LHCN-M2 (cell line): ENCODE measurements at places on chromosomes 4 and X. TPM values are rescaled to one million over a fixed set of nuclear protein-coding genes. Genes with fewer than 3 reads are reported as not detected.

FGA gene
- total RNA-seq = not detected in 2 replicates

MAGEE1 gene
- total RNA-seq = 1.8 and 2.1 TPM in 2 replicates

GPR50 gene
- not detected in 2 replicates for total RNA-seq

ARHGAP36 gene
- not detected in 2 replicates for total RNA-seq

ETDB gene
- total RNA-seq = not detected in 2 replicates

CXCR3 gene
- total RNA-seq = not detected in 2 replicates

TBC1D9 gene
- 20.3 and 22.9 TPM in 2 replicates for total RNA-seq

KCTD8 gene
- total RNA-seq = not detected in 2 replicates

GRCh38 chr4:147461161-147461560, 19.7 kb upstream of the EDNRA start:
- peak; percentile 41 for DNase-seq

DNA sequence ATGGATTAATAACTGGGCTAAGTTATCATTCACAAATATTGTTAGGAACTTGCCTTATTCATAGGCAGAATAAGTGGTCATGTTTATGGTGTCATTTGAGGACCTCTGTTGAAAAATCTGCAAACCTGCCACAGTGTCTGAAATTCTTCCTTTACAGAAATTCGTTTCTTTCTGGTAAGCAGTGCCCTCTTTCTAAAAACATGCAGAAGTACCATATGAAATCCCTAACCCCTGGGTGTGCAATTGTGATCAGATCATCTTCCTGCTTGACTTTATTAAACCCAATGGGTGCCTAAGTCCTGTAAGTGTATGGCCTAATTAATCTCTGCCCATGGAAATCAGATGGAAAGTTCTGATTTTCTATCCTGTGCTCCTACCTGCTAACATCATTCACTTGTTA, 4.4 kb upstream of the HTATSF1 start:
- DNase-seq = no peak

GRCh38 chr4:172048666-172049065, 235.5 kb downstream of the GALNTL6 start:
- no peak for DNase-seq

- DNase-seq = no peak
These were observed 29.0 kb downstream of the DDX60L start for GRCh38 chr4:168451331-168451730.

DNA sequence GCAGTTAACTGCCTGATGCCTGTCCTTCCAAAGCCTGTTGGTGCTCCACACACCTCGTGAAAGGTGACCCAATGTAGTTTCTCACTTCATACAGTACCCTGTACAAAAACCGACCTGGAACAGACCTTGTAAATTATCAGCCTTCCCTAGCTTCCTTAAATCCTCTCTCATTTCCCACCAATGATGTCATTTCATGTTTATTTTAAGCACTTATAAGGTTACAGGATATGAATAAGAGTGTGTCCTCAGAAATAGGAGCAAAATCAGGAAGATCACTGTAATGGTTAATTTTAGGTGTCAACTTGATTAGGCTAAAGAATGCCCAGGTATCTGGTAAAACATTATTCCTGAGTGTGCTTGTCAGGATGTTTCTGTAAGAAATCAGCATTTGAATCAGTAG, 44.7 kb downstream of the TMEM150C start:
- no peak for DNase-seq

DNA sequence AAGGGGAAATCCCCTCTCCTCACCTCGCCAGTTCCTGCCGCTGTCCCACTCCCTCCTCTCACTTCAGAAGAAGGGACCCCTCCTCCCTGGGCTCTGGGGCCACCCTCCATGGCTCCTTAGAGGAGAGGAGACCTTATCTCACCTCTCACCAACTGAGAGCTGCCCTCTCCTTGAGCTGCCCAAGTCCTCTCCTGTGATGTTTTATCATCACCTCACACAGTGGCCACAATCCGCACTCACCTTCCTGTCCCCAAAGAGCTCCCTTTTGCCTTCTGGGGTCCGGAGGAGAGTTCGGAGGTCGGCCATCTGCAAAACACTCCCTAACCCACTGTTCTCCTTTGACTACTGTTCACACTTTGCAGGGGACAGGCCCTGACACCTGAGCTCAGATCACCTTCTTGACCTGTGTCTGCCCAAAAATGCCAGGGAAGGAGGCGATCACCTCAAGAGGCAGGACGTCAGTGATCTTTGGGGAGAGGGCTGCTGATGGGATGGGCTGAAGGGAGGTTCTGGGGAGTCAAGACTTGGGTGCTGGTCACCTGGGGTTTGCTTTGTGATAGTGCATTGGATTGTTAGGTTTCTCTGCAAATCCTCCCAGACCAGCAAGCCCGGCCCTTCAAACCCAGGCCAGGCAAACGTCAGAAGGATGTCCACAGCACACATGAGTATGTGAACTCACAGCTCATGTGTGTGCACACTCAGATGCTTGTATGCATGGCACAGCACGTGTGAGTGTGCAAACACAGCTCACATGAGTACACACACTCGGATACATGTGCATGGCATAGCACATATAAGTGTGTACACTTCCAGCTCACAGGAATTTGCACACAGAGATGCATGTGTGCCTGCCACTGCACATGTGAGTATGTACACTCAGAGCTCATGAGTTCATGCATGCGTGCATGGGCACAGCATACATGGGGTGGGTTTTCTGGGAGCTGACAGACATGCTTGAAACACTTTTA, 41.8 kb downstream of the HTRA3 start:
- DNase-seq = no peak

DNA sequence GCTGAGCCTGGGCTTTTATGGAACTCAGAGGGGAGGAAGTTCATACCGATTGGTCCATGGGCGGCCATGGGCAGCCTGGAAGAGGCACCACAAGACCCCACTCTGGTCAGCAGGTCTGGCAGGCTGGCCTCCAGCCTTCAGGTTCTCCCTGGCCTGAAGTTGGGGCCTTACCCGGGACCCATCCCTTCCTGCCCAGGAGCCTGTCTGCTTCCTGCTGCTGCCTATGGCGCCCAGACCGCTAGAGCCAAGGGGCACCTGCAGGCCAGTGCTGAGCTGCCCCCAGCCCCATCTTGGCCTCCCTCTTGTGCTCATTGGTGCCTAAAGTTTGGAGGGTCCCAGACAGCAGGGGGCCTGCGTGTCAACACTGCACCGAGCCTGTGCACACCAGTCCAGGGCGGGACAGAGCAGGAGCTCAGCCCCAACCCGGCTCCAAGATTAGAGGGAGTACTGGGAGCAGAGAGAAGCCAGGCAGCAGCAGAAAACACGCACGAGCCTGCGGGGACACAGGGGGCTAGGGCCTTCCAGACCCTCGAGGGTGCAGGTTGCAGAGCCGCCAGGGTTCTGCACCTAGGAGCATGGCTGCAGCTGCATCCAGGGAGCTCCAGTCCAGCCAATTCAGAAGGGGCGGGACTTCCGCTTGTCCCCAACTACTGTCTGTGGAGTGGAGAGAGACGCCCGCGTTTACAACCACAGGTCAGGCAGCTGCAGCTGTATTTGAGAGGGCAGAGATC, 30.7 kb upstream of the ZNF280C start:
- no peak for DNase-seq

DNA sequence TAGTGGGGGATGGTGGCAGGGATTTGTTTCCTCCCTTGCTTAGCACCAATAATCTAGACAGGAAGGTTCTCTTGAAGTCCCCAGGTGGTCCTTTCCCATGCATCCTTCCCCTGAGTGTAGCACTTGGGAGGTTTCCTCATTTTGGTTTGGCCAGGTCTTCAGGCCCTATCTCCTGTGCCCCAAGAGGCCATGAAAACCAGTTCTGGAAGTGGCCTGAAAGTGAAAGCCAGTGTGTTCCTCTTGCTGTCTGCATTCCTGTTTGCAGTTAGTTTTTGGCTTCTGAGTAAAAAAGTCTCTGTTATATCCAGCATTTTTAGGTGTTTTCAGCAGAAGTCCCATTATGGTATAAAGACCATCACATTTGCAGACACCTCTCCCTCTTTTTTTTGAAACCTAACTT, 59.5 kb downstream of the MTM1 start:
- no peak for DNase-seq

GRCh38 chr4:80189581-80189955, 7.7 kb upstream of the PRDM8 start:
- DNase-seq = no peak

- DNase-seq = peak; percentile 65
These were observed 1.6 kb downstream of the SH3RF1 start for GRCh38 chr4:169268951-169269760.

DNA sequence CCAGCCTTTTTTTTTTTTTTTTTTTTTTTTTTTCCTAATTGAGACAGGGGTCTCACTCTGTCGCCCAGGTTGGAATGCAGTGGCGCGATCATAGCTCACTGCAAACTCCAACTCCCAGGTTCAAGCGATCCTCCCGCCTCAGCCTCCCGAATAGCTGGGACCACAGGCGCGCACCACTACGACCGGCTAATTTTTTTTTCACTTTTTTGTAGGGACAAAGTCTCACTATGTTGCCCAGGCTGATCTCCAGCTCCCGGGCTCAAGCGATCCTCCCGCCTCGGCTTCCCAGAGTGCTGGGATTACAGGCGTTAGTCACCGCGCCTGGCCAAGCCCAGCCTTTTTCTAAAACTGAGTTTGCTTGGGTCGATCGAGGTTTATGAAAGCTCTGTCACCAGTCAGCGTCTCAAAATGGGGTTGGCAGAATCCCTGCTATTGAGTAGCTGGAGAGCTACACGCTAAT, 1.3 kb upstream of the OTUD5 start:
- peak; percentile 61 for DNase-seq

- no peak for DNase-seq
These were observed 411.5 kb downstream of the IQCM start for GRCh38 chr4:149404143-149404542.

GRCh38 chr4:93431371-93431770, 397.2 kb upstream of the ATOH1 start:
- no peak for DNase-seq

DNA sequence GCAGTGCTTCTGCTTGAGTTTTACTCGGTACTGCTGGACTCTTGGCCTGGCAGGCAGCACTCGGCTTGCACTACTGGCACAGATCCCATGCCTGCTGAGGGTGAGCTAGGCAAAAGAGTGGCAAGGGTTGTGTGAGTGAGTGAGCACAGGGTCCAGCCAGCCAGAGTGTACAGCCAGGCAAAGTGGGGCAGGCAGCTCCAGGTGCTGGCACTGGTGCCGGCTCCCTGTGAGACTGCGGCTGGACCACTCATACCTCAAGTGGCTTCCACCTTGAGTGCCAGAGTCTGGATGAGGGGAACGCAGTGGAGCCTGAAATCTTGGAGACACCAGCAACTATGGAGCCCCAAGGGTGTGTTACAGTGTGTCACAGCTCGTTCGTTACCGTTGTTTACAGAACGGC, 1451.9 kb upstream of the AGA start:
- DNase-seq = no peak

- DNase-seq = no peak
These were observed 207.3 kb upstream of the DCAF8L1 start for GRCh38 chrX:28188526-28188925.

DNA sequence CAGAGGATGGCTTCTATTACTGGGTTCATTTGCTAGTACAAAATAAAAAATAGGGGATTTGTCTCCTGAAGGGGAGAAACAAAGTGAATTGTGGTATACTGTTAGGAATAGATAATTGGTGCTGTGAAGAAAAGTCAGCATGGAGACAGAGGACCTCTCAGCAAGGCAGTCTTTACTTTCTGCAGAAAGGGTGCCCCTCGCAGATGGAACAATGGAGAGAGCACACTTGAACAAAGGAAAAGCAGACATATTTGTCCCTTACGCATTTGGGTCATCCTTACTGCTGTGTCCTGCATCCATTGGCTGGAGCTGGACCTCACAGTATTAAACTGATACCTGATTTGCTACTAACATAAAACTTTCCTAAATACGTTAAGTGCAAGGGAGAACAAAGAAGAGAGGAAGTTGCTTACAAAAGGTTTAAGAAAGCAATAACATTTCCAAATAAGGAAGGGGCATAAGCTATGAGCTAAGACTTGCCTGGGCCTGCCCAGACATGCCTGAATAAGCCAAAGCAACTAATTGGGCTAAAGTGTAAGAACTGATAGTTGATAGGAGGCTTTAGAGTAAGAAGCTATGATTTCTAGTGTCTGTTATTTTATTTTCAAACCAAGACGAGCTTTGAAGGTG, 83.8 kb downstream of the CCKAR start:
- peak; percentile 40 for DNase-seq

DNA sequence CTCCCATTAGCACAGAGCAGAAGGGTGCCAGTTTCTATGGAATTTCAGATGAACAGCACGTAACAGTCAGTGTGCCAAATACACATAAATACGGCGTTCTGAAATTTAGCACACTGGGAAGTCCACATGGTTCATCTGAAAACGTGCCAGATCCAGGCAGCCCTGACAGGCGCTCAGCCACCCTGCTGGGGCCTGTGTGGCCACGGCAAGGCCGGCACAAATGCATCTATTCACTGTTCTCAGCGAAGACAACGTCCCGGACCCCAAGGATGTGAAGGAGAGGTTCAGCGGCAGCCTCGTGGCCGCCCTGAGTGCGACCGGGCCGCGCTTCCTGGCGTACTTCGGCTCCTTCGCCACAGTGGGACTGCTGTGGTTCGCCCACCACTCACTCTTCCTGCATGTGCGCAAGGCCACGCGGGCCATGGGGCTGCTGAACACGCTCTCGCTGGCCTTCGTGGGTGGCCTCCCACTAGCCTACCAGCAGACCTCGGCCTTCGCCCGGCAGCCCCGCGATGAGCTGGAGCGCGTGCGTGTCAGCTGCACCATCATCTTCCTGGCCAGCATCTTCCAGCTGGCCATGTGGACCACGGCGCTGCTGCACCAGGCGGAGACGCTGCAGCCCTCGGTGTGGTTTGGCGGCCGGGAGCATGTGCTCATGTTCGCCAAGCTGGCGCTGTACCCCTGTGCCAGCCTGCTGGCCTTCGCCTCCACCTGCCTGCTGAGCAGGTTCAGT, 15.6 kb downstream of the DGKQ start:
- no peak for DNase-seq

GRCh38 chrX:17994429-17994828, 133.3 kb upstream of the RAI2 start:
- no peak for DNase-seq

GRCh38 chr4:70874268-70875156, 27.7 kb upstream of the MOB1B start:
- no peak for DNase-seq

DNA sequence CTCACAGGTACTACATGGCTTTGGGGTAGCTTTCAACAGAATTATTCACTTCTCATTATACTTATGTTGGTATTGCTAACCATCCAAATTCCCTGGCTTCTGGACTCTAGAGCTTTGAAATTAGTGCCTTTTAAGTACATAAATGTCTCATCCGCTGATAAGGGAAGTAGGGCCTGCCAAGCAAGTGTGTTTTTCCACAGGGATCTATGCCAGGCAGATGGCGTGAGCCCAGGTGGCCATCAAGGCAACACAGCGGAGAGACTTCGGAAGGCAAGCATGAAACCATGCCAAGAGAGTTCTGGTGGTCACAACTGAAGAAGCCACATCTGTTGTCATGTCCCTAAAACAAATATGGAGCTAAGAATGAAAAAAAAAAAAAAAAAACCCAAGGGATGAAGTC, 503.1 kb upstream of the LCORL start:
- no peak for DNase-seq

DNA sequence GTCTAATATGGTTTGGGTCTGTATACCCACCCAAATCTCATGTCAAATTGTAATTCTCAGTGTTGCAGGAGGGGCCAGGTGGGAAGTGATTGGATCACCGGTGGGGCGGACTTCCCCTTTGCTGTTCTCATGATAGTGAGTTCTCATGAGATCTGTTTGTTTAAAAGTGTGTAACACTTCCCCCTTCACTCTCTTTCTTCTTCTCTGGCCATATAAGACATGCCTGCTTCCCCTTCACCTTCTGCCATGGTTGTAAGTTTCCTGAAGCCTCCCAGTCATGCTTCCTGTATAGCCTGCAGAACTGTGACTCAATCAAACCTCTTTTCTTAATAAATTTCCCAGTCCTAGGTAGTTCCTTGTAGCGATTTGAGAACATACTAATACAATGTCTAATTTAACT, 19.7 kb upstream of the SCRG1 start:
- no peak for DNase-seq
